Transverse colon (tissue), 4 donors: ENCODE measurements at places on chromosomes 5 and 9. TPM values are rescaled to one million over a fixed set of nuclear protein-coding genes. Genes with fewer than 3 reads are reported as not detected.

SHLD3 gene
- total RNA-seq: 1.00 TPM

SLC12A7 gene
- 144 TPM for total RNA-seq

KCNN2 gene
- total RNA-seq: 5.8 TPM

DNA sequence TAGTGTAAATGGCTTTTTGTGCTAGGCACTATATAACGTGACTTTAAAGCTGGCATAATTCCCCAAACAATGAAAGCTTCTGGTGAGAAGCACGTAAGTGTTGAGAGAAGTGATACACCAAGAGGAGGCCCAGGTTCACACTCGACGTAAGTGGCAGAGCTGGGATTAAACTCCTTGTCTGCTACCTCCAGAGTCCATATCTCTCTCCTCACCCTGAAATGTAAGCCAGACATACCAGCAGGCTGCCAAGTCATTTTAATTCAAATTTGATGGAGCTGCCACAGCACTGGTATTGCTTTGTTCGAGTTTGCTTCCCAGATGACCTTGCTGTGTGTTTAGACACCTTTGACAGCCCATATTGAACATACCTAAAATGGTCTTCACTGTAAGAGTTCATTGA lies 319.7 kb downstream of the GLIS3 start:
- no peak overlapping the region for H3K4me3 ChIP-seq
- no peak overlapping the region for H3K27ac ChIP-seq
- no peak for DNase-seq
- H3K4me1 ChIP-seq: no peaks in the 10 kb centered on the region
- no peaks in the 10 kb centered on the region for H3K36me3 ChIP-seq
- H3K27me3 ChIP-seq: no peaks in the 10 kb centered on the region

DNA sequence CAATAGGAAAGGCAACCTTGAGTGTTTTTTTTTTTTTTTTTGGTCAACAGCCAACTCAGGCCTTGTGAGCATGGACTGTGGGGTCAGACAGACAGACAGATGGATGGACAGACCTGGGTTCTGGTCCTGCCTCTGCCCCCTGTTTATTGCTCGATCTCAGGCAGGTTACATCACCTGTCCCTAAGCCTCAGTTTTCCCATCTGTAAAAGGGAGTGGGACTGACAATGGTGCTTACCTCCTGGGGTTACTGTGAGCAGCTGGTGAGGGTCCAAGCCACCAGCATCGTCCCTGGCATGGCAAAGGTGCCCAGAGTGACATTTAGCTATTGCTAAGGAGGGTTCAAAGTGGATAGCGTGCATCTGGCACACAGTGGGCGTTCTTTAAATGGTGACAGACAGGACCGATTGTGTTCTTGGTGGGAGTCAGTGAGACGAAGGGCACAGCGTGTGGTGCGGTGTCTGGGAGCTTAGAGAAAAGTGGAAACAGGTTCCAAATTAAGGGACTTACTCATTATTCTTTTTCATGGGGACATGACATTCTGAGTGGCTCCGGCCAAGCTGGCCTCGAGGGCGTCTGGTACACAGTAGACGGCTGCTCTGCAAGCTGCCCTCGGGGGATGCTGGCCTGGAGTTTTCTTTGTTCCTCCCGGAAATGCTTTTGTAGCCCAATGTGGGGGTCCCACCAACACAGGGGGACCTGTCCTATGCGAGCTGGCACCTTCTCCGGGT lies 72.1 kb downstream of the COL27A1 start:
- H3K4me1 ChIP-seq: no peaks in the 10 kb centered on the region
- no peak overlapping the region for H3K4me3 ChIP-seq
- H3K27me3 ChIP-seq: no peaks in the 10 kb centered on the region
- no peaks in the 10 kb centered on the region for H3K36me3 ChIP-seq

GRCh38 chr9:110880189-110880588 lies 158.1 kb downstream of the LPAR1 start:
- no peaks in the 10 kb centered on the region for H3K4me1 ChIP-seq
- DNase-seq: no peak
- no peak overlapping the region for H3K4me3 ChIP-seq
